ENCODE measurements at places on chromosomes 2 and 18.

GRCh38 chr2:234850818-234851217, 101.0 kb upstream of the SH3BP4 start:
- no peak for DNase-seq

DNA sequence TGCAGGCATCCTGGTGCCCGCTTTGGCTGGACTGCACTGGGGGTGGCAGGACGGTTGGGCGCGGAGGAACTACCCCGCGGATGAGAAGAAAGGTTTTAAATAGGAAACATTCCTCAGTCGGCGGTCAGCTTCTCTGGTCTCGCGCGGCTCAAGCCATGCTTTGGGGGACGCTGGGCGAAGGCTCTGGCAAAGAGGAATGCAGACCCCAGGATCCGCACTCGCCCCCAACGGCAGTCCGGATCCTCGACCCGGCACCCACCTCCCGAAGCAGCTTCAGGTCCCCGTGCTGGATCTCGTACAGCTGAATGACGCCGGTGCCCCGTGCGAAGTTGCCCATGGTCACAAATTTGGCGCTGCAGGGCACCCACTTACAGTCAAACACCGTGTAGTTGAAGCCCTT, 686 bp upstream of the PNO1 start:
- DNase-seq, result no peak

DNA sequence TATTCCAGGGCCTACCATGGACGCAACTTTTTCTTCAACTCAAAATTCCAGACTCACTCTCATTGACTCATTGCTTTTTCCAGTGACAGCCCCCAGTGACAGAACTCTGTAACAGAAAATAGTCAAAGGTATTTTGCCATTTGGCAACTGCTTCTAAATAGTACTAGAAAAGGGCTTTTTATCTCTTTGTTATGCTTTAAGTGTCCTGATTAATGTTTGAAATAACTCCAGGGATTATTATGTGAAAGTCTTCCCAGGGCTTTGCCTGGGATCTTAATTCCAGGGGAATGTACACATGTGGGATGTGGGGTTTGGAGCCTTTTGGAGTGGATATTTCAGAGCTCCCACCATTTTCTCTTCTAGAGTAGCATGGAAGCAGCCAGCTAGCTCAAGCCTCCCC, 198.8 kb downstream of the KCNS3 start:
- DNase-seq, result no peak

GRCh38 chr2:43569921-43570320, 25.9 kb downstream of the THADA start:
- DNase-seq, result no peak

- no peak for DNase-seq
These were observed 101.4 kb downstream of the CAMKMT start for GRCh38 chr2:44462934-44463849.

DNA sequence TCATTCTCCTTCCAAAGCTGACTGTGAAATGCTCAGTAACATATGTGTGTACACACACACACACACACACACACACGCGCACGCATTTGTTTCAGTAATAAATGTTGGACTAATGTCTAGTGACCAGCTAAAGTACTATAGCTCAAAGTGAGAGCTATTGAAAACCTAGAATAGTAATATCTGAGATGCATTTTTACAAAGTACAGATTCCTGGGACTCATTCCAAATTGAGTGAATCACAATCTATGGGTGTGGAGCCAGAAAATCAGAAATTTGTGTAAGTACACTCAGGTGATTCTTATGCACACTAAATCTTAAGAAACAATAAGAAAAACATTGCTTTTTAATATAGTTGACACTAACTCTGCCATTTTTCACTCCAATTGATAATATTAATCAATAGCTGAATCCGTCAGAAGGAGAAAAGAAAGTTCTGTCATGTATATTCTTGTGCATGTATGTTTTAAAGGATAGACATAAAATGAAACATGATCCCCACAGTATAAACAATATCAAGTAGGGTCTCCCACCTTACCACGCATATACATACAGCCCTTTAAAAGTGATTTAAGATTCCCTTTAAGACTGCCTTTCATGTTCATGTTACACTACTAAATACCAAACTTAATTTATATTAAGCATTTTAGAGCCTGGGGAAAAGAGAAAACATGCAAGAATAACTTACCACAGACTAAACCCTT, 123.5 kb downstream of the ATAD2B start:
- no peak for DNase-seq

GRCh38 chr18:7152440-7152839, 34.8 kb upstream of the LAMA1 start:
- no peak for DNase-seq

GRCh38 chr2:215907147-215907546, 106.2 kb downstream of the MREG start:
- no peak for DNase-seq

GRCh38 chr2:45983213-45983612, 314.0 kb upstream of the EPAS1 start:
- DNase-seq, result no peak
